ENCODE measurements at places on chromosomes 3 and 15.

DNA sequence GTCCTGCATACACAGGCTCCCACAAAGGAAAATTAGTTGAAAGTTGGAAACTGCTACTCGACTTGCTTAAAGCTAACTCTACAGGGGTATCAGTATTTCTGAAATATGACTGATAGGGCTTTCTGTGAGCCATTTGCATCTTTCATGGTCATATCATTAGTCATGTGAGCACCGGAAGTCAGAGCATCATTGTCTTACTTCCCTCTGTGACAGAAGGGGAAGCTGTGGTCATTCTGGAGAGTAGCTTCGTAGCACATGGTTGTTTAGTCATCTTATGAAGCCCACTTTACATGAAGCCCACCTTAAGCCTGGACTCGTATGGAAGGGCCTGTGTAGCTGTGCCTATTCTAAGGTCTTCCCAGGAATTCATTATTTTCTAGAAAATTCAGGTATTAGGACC, 69.0 kb downstream of the COL6A5 start:
- DNase-seq, result no peak

DNA sequence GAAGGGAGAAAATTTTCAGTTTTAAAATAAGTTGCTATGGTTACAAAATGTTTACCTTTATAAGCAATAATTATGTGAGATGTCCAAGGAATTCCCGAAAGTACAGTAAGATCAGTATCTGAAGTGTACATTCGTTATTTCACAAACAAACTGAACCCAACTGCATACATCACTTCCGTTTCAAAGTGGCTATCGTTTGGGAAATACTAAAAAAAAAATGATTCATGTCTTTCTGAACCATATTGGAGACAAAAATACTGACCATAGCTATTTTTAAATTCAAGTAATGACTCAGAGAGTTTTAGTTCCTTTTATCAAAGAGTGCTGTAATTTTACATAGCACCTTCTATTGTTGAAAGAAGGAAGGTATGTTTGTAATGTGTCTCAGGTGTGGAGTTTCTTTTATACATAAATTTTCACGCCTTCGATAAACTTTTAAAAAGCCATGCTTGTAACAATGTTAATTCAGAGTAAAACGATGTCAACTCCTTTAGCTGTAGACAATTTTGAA, 8.0 kb upstream of the ANKRD28 start:
- no peak for DNase-seq

DNA sequence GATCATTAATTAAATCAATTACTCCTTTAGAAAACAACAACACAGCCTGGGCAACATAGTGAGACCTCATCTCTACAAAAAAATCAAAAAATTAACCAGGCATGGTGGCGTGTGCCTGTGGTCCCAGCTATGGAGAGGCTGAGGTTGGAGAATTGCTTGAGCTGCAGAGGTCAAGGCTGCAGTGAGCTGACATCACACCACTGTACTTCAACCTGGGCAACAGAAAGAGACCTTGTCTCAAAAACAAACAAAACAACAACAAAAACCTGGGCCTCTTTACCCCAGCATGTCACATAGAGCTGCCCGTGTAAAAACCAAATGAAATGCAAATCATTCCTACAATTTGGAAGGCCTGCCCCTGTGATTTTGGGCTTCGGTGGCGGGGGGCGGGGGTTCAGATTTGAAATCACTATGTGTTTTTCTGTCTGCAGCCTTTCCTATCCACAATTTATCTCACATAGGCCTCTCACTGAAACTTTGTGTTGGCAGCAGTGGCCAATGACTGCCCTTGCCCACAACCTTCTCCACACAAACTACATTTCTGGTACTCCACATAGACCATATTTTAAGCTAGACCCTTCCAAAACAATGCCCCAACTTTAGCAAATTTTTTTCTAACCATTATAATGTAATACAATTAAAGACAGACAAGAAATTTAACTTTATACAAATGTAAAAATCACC, 6.5 kb downstream of the ADAM10 start:
- no peak for DNase-seq

- no peak for DNase-seq
These were observed 129.1 kb upstream of the MBNL1 start for GRCh38 chr3:152139651-152140050.

DNA sequence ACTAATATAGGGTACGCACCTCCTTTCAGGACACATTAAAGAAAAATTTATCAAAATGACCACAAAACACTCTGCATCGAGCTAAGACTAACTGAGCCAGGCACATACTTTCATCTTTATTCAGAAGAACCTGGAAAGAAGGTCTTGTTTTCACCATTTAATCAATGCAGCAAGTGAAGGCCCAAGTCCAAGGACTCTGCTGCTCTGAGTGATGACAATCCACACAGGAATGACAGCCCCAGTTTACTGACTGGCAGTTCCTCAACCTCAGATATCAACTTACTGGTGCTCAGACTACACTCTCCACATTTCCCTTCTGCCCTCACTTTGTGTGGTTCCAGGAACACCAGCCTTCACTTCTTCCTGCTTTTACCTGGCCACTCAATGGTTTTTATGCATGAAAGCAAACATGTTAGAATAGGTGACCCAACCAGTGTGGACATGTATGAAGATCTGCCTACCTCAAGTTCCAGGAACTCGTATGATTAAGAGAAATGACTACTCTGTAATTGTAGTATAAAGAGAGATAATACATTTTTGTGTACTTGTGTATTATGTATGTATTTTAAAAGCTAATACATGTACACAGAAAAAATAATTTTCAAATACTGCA, 29.1 kb upstream of the RASA2 start:
- DNase-seq, result no peak

GRCh38 chr3:50147861-50148260, 7.3 kb upstream of the SEMA3F start:
- no peak for DNase-seq

GRCh38 chr3:17087509-17087908, 202.8 kb downstream of the PLCL2 start:
- no peak for DNase-seq

DNA sequence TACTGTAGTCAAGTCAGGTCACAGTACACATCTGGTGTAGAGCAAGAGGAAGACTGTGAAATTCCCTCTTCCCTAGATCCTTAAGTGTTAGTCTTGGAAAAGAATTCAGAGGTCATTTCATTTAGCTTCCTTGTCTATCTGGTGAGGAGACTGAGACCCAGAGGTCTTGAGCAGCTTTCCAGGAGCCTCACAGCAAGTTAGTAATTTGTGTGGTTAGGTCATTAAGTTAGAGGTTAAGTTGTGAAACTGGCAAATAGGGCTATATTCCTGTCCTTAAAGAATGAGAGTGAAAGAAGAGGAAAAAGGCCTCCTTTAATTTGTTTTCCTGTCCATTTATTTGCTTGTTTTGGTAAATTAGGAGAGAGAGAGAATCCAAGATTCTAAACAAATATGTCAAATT, 9.0 kb downstream of the PODXL2 start:
- no peak for DNase-seq

- no peak for DNase-seq
These were observed 21.6 kb downstream of the RNU5B-1 start for GRCh38 chr15:65326117-65326526.
